Central memory CD8-positive, alpha-beta T cell (primary cell): ENCODE measurements at places on chromosomes 6 and 20.

DNA sequence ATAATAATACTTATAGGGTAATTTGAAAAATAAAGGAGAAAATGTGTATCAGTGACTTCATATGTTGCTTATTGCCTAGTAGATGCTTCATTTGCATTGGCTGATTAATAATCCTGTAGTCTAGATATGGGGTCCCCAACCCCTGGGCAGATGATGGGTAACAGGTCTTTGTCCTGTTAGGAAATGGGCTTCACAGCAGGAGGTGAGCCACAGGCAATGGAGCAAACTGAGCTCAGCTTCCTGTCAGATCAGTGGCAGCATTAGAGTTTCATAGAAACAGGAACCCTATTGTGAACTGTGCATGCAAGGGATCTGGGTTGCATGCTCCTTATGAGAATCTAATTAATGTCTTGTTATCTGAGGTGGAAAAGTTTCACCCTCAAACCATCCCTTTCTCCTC is 1049.5 kb upstream of the EPHA7 start:
- no peak for DNase-seq
- H3K27ac ChIP-seq, result no peak overlapping the region
- no peaks in the 10 kb centered on the region for H3K27me3 ChIP-seq
- no peaks in the 10 kb centered on the region for H3K36me3 ChIP-seq
- no peak overlapping the region for H3K4me3 ChIP-seq

DNA sequence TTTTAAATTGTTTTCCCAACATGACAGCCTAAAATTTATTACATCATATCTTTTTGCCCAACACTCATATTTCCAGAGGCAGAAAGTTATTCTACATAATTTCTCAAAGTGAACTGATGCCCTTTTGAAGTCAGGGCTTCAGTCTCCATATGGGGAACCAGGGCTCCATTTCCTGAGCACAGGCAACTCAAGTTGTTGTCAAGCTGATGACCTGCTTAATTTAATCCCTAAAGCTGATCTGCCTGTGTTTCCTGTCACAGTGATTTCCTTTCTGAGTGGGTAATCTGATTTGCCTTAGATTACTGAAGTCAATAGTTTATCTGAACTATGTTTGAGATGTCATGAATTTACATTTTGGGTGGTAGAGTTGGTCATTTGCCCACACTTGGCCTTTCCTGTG is 932.1 kb upstream of the MANEA start:
- no peaks in the 10 kb centered on the region for H3K27me3 ChIP-seq
- no peaks in the 10 kb centered on the region for H3K36me3 ChIP-seq
- no peak overlapping the region for H3K27ac ChIP-seq
- no peak for DNase-seq
- no peaks in the 10 kb centered on the region for H3K4me1 ChIP-seq

DNA sequence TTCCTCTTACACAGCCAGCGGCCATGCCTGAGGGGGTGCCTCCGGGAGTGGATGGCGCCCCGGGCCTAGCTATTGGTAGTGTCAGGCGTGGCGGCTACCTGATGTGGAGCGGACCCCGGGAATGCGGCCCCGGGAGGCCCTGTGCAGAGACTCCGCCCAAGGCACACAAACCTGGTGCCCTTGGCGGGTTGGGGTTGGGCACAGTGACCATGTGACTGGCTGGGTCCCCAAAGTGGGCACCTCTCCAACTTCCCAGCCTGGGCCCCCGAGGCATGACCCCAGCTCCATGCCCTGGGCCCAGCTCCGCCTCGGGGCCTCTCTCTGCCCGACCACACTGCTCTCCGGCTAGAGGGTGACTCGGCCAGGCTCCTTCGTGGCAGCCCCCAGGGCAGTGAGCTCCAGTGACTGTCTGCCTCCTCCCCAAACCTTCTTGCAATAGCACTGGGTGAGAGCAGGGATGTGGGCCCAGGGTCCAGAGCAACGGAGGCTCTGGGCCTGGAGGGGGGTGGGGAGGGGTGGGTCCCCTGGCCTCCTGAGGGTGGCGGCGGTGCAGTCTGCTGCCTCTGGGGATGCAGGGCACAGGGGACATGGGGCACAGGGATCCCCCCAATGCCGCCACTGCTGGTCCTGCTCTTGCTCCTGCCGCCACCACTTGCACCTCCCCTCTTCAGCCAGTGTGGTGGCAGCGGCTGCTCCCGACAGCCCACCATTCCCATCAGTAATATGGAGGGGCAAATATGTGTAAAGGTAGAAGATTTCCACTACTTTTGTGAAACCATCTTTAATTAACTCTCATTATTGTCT is 942.9 kb upstream of the EPHA7 start:
- no peaks in the 10 kb centered on the region for H3K27me3 ChIP-seq
- DNase-seq, result no peak
- H3K4me3 ChIP-seq, result no peak overlapping the region
- no peaks in the 10 kb centered on the region for H3K36me3 ChIP-seq
- no peaks in the 10 kb centered on the region for H3K4me1 ChIP-seq

- H3K36me3 ChIP-seq, result peaks cover 2% of the 10 kb centered on the region
- H3K4me3 ChIP-seq, result no peak overlapping the region
- no peak overlapping the region for H3K27ac ChIP-seq
- DNase-seq, result no peak
- peaks cover 8% of the 10 kb centered on the region for H3K27me3 ChIP-seq
Measured at GRCh38 chr6:160667639-160668481, 3.8 kb upstream of the LPA start.

GRCh38 chr20:20261159-20261558 is 106.7 kb upstream of the INSM1 start:
- no peak for DNase-seq
- peaks cover 29% of the 10 kb centered on the region for H3K27me3 ChIP-seq
- no peaks in the 10 kb centered on the region for H3K4me1 ChIP-seq
- H3K27ac ChIP-seq, result no peak overlapping the region

DNA sequence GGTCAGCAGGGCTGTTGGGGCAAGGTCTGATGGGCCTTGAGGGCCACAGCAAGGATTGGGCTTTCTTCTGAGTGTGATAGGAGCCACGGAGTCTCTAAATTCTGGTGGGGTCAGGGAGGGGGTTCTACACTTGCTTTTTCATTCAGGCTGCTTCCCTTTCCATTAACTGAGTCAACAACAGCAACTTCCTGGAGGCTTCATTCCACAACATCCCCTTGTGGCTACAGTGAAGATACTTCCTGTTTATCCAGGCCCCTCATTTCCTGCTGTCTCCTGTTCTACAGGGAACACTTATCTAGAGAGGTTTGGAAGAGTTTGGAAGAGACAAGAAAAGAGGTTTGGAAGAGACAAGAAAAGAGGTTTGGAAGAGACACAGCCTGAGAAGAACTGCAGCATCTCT is 144.8 kb upstream of the ENPP5 start:
- no peak overlapping the region for H3K27ac ChIP-seq
- no peaks in the 10 kb centered on the region for H3K27me3 ChIP-seq
- H3K4me3 ChIP-seq, result no peak overlapping the region
- DNase-seq, result no peak
- no peaks in the 10 kb centered on the region for H3K36me3 ChIP-seq

DNA sequence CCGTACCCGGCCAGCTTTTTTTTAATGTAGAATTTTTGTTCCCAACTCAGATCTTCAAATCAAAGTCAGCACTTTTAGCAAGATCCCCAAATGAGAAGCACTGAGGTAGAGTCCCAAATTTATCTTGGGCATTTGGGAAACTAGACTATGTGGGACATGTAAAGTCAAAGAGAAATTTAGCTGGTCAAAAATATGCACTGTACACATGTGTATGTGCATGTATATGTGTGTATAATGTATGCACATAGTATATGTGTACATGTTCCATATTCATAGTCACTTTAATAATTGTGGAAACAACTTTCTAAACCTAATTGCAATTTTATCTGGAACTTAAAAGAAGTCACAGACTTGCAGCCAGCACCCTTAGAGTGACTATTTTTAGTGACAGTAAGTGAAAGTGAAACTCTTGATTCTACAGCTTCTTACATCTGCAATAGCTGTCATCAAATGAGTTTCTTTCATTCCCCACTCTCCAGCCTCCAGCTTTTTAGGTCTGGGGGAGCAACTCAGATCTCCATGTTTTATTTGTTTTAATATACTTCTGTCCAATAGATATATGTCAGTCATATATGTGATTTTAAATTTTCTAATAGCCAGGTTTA is 53.6 kb downstream of the CDC40 start:
- H3K27me3 ChIP-seq, result no peaks in the 10 kb centered on the region
- no peak overlapping the region for H3K4me3 ChIP-seq
- no peaks in the 10 kb centered on the region for H3K4me1 ChIP-seq
- H3K27ac ChIP-seq, result no peak overlapping the region

DNA sequence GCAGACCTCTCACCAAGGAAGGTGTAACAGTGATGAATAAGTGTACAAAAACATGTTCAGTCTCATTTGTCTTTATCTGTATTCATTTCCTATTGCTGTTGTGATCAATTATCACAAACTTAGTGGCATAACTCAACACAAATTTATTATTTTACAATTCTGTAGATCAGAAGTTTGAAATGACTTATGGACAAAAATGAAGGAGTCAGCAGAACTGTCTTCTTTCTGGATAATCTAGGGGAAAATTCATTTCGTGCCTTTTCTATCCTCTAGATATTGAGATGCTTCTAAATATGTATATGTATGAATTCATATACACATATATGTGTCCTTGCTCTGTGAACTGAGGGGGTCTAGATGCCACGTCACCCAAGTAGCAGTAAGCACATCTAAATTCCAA is 663.1 kb upstream of the MARCKS start:
- H3K4me1 ChIP-seq, result no peaks in the 10 kb centered on the region
- H3K27ac ChIP-seq, result no peak overlapping the region
- H3K4me3 ChIP-seq, result no peak overlapping the region
- DNase-seq, result no peak
- no peaks in the 10 kb centered on the region for H3K36me3 ChIP-seq

DNA sequence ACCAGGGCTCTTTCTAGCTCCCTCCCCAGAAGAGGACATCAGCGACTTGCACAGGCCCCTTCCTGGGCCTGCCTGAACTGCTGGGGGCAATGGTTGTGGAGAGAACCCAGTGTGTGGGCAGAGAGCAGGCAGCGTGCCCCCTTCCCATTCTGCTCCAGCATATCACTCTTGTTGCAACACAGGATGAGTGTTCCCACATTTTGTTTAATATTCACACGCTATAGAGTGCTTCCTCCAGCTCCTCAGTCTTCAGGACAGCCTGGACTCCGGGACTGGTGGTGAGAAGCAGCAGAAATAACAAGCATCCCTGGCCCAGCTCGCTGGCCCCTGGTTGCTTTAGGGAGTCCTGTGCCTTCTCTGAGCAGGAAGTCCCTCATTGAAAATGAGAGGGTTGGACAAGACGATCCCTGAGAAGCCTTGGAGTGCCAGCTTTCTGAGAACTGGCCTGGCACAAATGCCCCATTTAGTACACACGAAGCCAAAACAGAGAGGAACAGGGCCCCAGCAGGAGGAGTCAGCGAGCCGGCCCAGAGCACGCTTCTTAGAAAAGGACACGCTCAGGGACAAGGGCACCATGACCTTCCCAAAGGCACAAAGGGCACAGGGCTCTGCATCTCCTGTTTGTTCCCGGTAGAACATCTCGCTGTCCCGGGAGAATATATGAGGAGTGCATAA is 84.2 kb upstream of the FOXC1 start:
- no peak for DNase-seq
- H3K4me3 ChIP-seq, result no peak overlapping the region
- peaks cover 40% of the 10 kb centered on the region for H3K4me1 ChIP-seq
- H3K27ac ChIP-seq, result no peak overlapping the region

DNA sequence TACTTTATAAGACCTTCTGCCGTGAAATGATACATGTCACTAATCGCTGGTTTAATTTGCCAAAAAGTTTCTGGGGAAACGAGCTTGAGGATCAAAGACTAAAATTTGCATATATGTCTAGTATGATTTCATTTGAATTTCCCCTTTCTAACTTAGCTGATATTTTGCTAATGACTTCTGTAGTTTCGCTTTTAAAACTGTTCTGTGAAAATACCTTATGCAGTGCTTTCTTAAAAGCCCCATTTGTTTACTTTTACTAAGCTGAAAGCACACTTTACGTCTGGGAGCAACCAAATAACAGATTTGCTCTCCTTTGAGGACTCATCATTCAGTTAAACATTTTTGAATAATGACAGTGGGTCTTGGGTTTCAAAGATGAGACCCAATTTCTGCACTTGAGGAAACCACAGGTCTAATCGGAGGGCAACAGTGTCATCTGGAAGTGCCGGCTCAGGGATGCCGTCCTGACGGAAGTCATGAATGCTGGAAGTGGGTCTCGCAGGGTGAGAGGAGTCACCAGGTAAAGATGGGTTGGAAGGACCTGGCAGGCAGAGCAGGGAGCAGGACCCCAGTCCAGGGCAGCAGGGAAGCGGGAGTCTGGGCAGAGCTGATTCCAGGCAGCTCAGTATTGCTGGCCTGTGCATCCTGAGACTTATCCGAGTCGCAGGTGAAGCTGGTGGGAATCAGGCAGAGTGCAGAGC is 33.2 kb downstream of the PLEKHG1 start:
- peaks cover 3% of the 10 kb centered on the region for H3K36me3 ChIP-seq
- no peak for DNase-seq
- H3K4me3 ChIP-seq, result peak overlapping the region; percentile 94
- peak overlapping the region; percentile 98 for H3K27ac ChIP-seq
- no peaks in the 10 kb centered on the region for H3K27me3 ChIP-seq
